ENCODE measurements at places on chromosomes 2 and 18.

- DNase-seq = no peak
Measured at GRCh38 chr2:163553601-163554000, 182.2 kb downstream of the FIGN start.

DNA sequence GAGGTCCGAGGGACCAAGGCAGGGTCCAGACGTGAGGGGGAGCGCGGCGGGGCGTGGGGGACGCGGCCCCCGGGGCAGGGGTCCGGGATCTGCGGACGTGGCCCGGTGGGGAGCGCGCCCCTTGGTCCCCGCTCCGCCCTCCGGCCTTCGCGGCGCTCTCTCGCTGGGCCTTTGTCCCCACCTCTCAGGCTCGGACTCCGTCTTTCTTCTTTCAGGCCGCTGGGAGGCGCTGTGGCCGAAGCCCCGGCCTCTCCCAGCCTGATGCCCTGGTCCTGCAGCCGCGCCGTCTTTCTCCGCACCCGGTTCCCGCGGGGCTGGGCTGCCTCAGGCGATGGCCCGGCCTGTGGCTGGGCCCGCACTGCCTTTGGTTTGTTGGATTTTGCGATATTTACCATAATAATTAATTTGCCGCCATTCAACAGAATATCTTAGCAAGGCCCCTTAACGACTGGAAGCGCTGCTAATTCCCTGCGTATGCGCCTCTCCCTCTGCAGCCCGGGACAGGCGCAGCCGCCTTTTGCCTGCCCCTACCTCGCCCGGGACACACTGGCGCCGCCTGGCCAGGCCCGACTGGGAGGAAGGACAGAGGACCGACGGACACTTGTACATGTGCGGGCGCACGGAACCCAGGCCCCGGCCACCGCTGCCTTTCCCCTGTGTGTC lies 10.8 kb downstream of the SIX3 start:
- peak; percentile 36 for DNase-seq

- DNase-seq = no peak
Measured at GRCh38 chr2:188631037-188631809, 339.5 kb downstream of the GULP1 start.

GRCh38 chr18:68520406-68521075 lies 194.4 kb downstream of the TMX3 start:
- no peak for DNase-seq

GRCh38 chr2:172092716-172093415 lies 7.6 kb downstream of the DLX1 start:
- DNase-seq = no peak

DNA sequence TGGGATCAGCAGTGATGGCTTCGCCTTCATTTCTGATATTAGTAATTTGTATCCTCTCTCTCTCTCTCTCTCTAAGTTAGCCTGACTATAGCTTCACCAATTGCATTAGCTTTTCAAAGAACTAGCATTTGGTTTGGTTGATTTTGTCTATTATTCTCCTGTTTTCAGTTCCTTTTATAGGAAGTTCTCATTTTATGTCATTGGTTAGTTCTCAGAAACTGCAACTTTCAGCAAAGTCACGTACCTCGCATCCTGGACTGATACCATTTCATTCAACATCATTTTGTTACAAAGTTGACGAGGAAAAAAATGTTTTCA lies 450.8 kb downstream of the EIPR1 start:
- DNase-seq = no peak

- peak; percentile 15 for DNase-seq
Measured at GRCh38 chr2:18987592-18988073, 370.8 kb downstream of the OSR1 start.

DNA sequence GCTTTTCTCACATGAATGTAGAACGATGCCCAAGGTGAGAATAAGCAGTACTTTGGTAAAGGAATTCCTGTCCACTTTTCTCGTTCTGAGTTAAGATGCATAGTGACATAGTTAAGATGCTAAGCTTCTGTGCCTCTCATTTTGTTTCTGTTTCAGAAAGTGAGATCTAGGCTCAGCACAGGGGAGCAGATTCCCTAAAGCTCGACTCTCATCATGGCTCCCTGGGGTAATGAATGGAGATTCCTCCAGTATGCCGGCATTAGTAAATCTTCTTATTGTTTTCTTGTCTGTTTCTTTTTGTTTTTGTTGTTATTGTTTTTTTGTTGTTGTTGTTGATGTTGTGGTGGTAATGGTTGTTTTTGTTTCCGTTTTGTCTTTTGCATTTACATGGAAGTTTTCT lies 225.4 kb downstream of the LRRTM4 start:
- no peak for DNase-seq

DNA sequence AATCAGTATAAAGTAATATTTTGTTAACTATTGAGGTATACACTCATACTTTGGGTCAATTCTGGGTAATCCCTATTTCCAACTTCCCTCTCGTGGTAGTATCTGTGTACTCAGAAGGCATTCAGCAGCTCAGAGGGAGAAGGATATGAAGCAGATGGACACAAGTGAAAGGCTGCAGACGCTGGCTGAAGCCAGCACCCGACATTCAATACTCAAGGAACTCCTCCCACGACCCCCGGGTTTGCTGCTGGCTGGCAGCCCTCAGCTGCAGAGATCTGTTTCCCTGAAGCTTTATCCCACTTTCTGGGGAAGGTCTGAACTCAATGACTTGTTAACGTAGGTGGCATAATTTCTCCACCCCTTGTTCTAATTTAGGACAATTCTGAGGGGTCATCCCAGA lies 847.3 kb upstream of the SOX11 start:
- DNase-seq = no peak

- no peak for DNase-seq
Measured at GRCh38 chr18:26650310-26651268, 102.2 kb upstream of the KCTD1 start.

GRCh38 chr18:48910972-48911545 lies 39.7 kb downstream of the SMAD7 start:
- no peak for DNase-seq

DNA sequence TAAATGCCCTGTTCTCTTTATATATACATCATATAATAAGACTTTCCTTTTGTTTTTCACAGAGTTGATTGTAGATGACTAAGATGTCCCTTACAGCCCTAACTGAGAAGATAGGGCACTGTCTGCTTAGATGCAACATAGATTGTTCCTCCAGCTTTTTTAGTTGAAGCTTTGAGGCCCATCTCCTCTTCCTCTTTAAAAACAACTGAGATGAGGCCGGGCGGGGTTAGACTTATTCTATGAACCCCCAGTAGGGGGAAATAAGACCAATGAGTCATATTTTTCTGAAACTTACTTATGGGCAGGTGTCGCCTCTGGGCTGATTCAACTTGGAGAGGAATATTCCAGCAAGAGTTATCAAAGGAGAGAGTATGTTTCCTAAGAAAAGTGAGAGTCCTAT lies 84.6 kb downstream of the FBXO15 start:
- DNase-seq = no peak

DNA sequence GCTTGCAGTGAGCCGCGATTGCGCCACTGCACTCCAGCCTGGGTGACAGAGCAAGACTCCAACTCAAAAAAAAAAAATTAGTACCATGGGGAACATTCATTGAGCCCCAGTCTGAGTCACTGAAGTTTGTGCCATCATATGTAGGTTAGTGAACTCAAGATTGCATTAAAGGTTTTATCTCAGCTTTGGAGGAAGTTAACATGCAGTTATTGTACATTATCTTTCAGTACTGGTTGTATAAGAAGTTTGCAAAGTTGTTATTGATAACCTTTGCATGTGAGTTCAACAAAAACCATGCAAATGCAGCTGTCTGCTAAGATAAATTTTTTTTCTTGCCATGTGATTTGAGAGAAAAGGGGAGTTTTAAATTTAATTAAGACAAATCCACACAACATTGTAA lies 95.7 kb downstream of the MEIS1 start:
- no peak for DNase-seq

- no peak for DNase-seq
Measured at GRCh38 chr2:132430895-132431294, 14.3 kb downstream of the GPR39 start.

DNA sequence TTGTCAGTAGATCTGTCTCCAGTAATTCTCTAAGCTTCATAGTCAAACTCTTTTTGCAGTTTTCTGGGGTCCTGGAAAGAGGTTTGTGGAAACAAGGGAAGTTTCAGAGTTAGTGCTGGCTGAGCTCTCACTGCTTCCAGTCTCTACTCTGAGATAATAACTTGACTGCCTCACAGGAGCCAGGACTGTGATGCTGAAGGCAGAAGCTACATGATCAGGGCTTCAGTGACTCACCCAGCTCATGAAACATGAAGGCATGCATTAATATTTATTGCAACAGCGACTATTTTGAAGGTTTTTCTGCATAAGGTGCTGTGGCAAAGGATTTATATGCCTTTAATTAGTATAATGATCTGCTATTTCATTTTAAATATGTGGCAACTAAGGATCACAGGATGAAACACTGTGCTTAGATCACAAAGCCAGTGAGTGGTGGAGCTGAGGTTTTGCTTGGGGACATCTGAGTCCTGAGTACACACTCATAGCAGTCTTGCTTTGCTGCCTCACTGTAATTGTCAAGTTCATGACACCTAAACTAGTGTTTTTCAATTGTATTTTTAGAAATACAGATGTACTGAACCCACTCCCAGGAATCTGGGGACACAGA lies 448.4 kb upstream of the GCFC2 start:
- no peak for DNase-seq

- DNase-seq = no peak
Measured at GRCh38 chr2:240865391-240865790, 3.2 kb upstream of the AGXT start.

- DNase-seq = no peak
Measured at GRCh38 chr2:205857520-205858237, 175.4 kb downstream of the NRP2 start.

DNA sequence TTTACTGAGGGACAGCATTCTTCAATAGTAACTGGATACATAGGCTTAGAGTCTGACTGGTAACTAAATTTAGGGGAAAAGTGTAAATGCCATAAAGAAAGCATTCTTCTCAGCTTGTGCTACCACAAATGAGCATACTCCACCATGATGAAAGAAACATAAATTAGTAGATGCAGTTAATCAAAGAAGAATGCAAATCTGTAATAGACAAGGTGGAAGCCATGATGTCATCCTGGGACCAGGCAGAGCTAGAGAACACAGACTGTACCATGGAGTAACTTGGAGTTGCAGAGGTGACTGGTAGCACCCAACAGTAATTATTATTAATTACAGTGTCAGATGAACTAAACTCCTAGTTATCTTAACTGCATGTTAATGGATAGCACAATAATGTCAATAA lies 51.7 kb downstream of the RBKS start:
- DNase-seq = no peak

DNA sequence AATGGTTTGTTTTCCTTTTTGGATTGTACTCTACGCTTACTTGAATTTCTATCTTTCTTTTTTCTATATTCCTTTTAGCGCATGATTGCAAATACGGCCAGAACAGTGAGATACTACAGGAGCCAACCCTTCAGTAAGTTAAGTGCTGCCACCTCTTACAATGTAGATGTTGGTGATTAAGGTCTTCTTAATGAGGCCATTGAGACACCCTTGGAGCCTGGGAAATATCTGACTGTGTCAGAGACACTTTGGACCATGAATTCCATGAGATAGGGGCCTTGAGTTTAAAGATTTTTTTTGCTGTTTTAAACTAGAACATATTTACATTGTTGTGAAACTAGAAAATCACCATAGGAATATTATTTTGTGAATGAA lies 27.1 kb upstream of the MAP3K20 start:
- no peak for DNase-seq

- no peak for DNase-seq
Measured at GRCh38 chr2:37664231-37664643, 7.2 kb downstream of the CDC42EP3 start.

- no peak for DNase-seq
Measured at GRCh38 chr2:137050949-137051348, 285.6 kb downstream of the THSD7B start.

DNA sequence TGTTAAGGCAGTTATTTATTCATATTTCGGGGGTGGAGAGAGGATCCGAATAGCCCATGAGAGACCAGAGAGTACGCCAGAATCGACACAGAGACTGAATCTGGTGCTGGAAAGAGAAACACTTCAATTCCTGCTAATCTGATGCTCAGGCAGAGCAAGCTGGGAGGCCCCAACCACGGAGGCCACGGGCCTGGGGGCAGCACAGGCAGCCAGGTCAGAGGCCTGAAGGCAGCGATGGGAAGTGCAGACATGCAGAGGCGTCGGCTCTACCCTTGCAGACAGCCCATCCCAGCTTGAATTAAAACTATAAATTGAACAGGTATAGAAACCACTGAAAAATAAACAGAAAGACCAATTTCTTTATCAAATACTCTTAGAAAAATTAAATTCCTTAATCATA lies 50.6 kb downstream of the PXDN start:
- no peak for DNase-seq

- DNase-seq = no peak
Measured at GRCh38 chr2:45690231-45690630, 38.8 kb downstream of the PRKCE start.

GRCh38 chr18:23872701-23873550 lies 141.6 kb upstream of the TTC39C start:
- no peak for DNase-seq

DNA sequence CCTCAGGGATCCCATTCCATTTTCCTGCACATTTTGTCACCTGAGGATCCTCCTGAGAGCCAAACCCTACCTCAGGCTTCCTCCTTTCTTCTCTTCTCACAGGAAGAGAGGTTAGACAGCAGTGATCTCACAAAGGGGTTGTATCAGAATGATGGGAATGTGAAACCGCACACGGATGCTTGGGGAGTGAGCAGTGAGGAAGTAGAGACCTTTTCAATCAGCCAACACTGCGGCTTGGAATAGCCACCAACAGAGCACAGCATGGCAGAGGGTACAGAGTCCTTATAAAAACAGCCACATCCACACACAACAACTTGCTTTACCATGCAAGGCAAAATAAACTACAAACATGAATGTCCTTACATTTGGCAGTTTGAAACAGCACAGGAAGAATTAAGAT lies 8.7 kb downstream of the TMEM182 start:
- no peak for DNase-seq

- peak; percentile 9 for DNase-seq
Measured at GRCh38 chr18:11872479-11873136, 21.4 kb downstream of the CHMP1B start.

- DNase-seq = no peak
Measured at GRCh38 chr2:101961338-101962191, 30.2 kb upstream of the IL1R2 start.

DNA sequence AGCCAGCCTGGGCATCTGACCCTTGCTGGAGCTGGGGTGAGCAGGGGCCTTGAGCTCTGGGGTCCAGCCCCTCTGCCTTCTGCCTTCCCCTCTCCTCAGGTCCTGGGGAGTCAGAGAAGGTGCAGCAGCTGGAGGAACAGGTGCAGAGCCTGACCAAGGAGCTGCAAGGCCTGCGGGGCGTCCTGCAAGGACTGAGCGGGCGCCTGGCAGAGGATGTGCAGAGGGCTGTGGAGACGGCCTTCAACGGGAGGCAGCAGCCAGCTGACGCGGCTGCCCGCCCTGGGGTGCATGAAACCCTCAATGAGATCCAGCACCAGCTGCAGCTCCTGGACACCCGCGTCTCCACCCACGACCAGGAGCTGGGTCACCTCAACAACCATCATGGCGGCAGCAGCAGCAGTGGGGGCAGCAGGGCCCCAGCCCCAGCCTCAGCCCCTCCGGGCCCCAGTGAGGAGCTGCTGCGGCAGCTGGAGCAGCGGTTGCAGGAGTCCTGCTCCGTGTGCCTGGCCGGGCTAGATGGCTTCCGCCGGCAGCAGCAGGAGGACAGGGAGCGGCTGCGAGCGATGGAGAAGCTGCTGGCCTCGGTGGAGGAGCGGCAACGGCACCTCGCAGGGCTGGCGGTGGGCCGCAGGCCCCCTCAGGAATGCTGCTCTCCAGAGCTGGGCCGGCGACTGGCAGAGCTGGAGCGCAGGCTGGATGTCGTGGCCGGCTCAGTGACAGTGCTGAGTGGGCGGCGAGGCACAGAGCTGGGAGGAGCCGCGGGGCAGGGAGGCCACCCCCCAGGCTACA lies 3.8 kb downstream of the EMILIN1 start:
- DNase-seq = no peak

GRCh38 chr2:19731515-19731914 lies 170.3 kb downstream of the TTC32 start:
- DNase-seq = no peak
